ENCODE measurements at places on chromosomes 12 and 14.

GRCh38 chr14:69501423-69501838, 16.9 kb downstream of the PLEKHD1 start:
- DNase-seq = no peak

GRCh38 chr14:44449680-44450079, 57.4 kb downstream of the FSCB start:
- no peak for DNase-seq

GRCh38 chr12:113246478-113247122, 25.3 kb downstream of the TPCN1 start:
- no peak for DNase-seq

DNA sequence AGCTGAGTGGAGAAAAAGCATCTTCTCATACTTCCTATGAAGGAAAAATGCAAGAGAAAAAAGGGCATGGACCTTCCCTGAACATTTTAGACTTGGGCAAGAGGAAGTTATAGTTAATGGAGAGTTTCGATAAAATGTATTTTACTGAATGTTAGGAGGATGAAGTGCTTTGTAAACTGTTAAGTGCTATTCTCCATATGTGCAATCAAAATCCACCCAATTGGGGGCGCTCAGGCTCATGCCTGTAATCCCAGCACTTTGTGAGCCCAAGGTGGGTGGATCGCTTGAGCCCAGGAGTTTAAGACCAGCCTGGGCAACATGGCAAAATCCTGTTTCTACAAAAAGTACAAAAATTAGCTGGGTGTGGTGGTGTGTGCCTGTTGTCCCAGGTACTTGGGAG, 1.9 kb upstream of the CNPY2 start:
- DNase-seq = no peak

- no peak for DNase-seq
These were observed 9.5 kb downstream of the PAX9 start for GRCh38 chr14:36671149-36671548.

DNA sequence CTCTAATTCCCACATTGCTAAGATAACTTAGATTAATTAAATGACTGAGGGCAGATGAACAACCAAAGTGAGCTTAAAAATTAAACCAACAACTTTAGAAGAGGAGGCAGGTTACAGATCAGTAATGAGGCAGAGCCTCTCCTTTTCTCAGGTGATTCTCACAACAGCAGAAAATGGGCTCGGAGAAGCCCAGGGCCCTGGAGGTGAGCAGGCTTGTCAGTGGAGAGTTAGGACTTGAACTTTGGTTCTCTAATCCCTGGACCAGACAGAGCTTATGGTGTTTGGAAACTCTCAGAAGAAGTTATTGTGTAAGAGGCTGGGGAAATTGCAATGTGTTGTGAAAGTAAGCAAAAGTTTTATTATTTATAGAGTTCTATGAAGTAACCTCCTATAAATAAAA, 2.8 kb downstream of the TRHDE start:
- no peak for DNase-seq

DNA sequence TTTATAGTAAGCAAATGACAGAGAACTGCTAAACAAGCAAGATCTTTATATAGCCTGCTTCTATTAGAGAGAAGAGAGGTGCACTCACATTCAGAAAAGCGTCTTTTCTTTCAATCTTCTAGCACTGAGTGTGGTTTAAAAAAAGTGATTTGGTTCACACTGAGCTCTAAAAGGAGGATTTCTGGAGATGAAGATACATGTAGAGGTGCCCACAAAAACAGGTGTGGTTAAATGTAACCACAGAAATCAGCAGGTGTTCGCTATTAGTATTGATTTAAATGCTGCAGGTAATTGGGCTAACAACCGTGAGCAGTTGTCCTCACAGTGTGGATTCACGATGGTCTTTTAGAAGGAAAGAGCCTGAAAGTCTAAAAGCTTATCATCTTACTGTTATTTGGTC, 10.7 kb downstream of the PKP2 start:
- DNase-seq = no peak

DNA sequence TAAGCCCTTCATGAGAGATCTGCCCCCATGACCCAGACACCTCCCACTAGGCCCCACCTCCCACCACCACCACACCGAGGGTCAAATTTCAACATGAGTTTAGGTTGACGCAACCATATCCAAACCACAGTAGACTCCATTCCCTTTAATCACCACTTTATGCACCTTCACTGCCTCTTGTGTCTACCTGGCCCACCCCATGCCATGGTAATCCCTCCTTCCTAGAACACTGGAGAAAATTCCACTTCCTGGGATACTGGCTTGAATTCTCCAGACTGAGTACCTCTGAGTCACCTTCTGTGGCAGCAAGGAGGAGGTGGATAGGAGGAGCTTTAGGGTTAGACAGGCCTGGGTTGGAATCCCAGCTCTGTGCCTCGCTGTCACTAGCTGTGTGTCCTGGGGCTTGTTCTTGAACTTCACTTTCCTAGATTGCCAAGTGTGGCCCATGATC, 26.1 kb upstream of the CIPC start:
- no peak for DNase-seq

DNA sequence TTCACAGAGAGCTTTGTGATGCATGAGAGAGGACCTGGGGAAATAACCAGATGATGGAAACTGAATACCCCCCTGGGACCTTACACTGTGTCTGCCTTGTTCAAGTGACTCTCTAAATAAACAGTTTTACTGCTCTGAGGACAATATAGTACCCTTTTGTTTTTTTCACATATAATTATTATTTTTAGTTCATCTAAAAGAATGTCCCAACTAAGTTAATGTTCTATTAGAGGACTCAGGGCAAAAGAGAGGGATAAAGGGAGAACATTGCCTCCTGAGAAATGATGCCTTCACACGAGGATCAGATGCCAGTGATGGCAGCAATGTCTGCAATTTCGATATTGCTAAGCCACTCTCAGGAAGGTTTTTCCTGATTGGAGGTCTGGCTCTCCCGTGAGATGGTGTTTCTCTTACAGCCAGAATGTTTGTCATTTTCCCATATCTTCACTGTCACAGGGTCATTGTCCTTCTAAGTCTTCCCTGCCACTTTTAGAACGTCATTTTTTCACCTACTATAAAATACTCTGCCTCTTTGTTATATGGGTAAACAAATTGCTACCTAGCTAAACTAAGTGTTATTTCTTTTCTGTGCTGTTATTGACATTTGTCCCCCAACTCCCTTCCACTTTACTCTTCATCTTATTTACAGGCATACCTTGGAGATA, 201.6 kb downstream of the RAD51B start:
- DNase-seq = no peak

GRCh38 chr12:103868215-103868614, 27.2 kb upstream of the NT5DC3 start:
- no peak for DNase-seq

DNA sequence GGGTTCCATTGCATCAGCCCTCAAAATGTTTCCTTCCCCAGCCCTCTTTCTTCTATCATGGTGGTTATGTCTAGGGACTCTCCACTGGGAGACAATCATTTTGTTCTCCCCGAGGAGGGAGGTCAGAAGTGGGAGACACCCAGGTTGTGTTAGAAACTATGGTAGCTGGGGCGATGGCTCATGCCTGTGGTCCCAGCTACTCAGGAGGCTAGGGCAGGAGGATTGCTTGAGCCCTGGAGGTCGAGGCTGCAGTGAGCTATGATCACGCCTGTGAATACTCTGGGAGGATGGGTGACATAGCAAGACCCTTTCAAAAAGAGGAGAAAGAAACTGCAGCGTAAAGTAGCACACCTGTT, 13.0 kb upstream of the LRRC23 start:
- DNase-seq = peak; percentile 34

DNA sequence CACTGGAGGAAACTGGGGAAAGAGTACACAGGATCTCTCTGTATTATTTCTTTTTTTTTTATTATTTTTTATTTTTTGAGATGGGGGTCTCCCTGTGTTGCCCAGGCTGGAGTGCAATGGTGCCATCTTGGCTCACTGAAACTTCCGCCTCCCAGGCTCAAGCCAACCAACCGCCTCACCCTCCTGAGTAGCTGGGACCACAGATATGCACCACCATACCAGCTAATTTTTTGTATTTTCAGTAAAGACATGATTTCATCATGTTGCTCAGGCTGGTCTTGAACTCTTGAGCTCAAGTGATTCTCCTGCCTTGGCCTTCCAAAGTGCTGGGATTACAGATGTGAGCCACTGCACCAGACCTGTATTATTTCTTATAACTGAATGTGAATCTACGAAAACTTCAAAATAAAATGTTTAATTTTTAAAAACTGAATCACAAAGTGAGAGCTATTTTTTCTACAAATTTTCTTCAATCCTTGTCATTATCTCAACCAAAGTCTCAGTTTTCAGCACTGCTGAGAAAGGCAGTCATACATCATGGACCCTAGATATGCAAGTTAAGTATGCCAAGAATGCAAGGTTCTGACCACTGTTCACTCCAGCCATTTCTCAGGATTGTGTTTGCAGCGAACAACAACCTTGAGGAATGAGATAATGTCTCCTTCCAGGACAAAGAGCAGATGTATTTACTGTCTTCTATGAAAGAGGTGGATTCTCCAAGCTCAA, 2.4 kb downstream of the EAPP start:
- no peak for DNase-seq

- DNase-seq = no peak
These were observed 36.6 kb downstream of the FERMT2 start for GRCh38 chr14:52914295-52914694.

DNA sequence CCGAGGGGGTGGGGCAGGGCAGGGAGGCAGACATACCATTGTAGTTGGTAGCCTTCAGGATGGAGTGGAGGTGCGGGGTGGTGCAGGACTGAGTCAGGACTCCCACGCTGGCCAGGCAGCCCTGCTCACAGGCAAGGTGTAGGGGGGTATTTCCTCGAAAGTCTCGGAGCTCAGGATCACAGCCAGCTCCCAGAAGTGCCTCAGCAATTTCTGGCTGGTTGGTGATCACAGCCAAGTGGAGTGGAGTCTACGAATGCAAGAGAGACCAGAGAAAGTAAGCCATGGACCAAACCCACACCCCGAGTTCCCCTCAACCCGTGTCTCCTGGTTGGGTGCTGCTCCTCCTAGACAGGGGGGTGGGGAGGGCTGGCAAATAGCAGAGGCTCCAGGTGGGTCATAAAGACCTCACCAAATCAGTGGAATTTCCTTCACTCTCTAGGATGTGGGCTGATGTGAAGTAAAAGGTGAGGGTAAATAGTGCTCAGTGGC, 1.4 kb downstream of the NFKBIA start:
- peak; percentile 59 for DNase-seq

DNA sequence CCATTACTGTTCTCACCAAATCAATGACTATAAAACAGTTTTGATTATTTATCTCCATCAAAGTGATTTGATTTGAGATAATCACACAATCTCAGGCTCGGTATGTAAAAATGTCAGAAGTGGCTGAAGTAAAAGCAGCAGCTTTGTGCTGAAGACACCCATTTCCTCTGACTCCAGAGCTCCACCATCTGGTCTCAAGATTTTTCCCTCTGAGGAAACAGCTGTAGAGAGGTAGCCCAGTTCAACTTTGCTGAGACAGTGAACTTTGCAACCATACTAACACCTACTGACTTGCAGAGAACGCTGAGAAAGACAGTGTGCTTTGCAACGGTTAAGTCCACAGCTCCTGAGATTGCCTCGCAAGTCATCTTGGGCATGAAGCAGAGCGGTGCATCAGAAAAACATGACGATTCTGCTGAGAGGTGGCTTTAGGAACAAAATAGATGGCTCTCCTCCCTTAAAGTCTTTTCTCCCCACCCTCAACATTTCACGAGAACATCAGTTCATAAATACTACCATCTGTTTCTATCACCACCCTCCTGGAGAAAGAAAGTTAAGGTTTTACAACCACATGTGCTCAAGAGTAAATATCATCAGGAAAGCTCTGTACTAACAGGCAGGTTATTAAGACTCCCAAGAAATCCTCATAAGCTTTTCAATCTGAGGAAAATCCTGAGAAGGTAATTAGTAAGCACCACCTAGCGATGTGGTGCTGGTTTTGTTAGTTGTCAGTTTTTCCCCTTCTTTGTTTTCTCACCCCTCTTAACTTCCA, 34.8 kb downstream of the HIGD1C start:
- DNase-seq = no peak

- DNase-seq = no peak
These were observed 6.2 kb upstream of the DHRS2 start for GRCh38 chr14:23629832-23630396.

- no peak for DNase-seq
These were observed 15.6 kb upstream of the NUP107 start for GRCh38 chr12:68671179-68671578.

DNA sequence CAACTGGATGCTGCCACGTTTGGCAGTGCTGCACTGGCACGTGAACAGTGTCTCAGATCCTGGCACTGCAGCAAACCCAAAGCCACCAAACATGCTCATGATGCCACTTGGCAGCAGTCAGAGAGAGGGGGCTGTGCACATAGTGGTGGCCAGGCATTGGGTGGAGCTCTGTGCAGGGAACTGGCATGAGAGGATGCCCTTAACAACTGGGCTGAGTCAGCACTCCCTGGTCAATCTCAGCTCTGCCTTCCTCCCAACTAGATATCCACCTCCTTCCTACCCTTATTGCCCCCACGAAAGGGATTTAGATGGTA, 37.0 kb downstream of the ZFHX2 start:
- no peak for DNase-seq

- DNase-seq = no peak
These were observed 46.0 kb downstream of the ZFYVE1 start for GRCh38 chr14:72980863-72981262.

DNA sequence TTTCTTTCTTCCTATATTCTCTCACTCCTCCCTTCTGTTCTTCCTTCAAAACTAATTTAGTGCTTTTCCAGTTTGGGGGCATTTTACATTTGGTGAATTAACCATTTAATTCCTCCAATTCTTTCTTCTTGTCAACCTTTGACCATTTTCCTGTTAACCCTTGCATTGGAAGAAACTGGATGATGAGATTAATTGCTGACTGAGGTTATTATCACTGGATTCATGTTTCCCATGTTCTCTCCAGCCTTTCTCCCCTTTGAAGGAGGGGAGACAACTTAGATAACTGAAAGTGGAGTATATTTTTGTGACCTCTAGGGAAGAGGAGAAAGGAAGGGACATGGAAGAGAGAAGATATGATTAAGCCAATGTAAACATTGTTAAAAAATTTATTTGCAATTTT, 70.5 kb downstream of the SLCO1A2 start:
- no peak for DNase-seq

GRCh38 chr12:11778713-11779685, 129.5 kb downstream of the ETV6 start:
- DNase-seq = no peak

DNA sequence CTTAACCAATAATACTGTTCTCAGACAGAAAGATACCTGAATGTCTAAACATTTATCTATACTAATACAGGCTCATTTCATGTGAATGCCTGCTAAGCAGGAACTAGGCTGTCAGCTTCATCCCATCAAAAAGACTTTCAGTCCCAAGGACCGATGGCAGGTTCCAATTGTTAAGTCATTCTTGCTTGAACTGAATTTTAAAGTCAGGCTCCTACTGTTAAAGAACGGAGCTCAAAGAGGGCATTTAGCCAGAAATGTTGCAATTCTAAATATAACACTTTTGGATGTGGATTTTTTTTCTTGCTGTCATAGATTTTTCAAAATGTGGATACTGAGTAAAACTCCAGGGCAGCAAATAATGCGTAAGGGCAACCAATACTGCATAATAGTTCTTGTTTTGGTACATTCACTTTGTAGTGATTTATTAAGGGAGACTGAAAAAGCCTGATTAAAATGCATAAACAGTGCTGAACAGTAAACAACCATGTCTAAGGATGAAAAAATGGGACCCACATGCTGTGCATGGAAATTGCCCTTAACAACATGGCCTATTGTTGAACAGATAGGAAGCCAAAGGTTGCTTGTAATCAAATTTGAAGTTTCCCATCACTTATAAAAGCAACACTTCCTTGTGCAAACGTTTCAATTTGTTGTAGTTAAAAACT, 38.6 kb upstream of the DBX2 start:
- DNase-seq = no peak

All from stimulated activated naive CD8-positive, alpha-beta T cell treated with anti-CD3 and anti-CD28 coated beads, Interleukin-15, Interleukin-2, amounts not matched to agents 100 U/mL and 50 U/mL, for 24 hours (primary cell).